ENCODE measurements at places on chromosomes 6 and 20.

- DNase-seq, result no peak
These were observed 19.5 kb downstream of the TMEM151B start for GRCh38 chr6:44289726-44290260.

- no peak for DNase-seq
These were observed 113.0 kb downstream of the GMDS start for GRCh38 chr6:2132416-2132815.

GRCh38 chr6:112268654-112269053 is 14.3 kb upstream of the LAMA4 start:
- no peak for DNase-seq

- DNase-seq, result no peak
These were observed 10.3 kb upstream of the ZNF831 start for GRCh38 chr20:59153355-59153681.

DNA sequence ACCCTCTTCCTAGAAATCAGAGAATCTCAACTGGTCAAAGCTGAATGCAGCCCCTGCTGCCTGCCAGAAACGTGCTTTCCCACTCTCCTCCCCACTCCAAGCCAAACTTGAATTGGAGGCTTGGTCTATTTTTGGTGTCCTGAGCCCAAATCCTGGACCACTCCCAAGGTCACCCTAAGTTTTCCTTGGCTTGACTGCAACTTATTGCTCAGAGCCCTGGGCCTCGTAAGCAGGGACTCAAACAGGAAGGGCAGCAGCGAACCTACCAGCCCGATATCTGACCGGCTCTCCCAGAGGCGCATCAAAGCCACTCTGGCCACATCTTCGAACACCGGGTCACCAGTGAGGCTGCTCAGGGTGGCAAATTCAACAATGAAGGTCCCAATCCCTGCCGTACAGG is 12.7 kb downstream of the EDEM2 start:
- DNase-seq, result no peak

GRCh38 chr6:161265975-161266374 is 7.9 kb downstream of the AGPAT4 start:
- no peak for DNase-seq

- DNase-seq, result peak; percentile 9
These were observed 100.4 kb upstream of the MLN start for GRCh38 chr6:33904050-33904746.

- DNase-seq, result no peak
These were observed 6.1 kb downstream of the MRS2 start for GRCh38 chr6:24408719-24409410.

DNA sequence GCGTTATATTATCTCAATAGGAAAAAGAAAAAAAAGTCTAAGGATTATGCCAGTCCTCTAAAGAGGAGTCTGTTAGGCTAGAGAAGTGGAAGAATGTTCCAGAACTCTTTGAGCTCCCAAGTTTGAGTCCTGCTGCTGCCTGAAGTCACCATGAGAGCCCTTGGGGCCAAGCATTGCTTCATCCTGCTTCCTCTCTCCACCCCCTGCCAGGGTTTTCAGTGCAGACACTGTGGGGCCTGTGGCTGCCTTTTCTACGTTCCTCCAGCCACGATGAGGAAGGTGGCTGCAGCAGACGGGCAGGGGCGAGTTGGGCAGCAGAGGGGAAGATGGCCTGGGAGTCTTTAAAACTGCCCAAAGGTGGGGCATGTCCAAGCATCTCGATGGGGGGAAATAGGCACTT is 214.4 kb upstream of the KCNG1 start:
- DNase-seq, result no peak

DNA sequence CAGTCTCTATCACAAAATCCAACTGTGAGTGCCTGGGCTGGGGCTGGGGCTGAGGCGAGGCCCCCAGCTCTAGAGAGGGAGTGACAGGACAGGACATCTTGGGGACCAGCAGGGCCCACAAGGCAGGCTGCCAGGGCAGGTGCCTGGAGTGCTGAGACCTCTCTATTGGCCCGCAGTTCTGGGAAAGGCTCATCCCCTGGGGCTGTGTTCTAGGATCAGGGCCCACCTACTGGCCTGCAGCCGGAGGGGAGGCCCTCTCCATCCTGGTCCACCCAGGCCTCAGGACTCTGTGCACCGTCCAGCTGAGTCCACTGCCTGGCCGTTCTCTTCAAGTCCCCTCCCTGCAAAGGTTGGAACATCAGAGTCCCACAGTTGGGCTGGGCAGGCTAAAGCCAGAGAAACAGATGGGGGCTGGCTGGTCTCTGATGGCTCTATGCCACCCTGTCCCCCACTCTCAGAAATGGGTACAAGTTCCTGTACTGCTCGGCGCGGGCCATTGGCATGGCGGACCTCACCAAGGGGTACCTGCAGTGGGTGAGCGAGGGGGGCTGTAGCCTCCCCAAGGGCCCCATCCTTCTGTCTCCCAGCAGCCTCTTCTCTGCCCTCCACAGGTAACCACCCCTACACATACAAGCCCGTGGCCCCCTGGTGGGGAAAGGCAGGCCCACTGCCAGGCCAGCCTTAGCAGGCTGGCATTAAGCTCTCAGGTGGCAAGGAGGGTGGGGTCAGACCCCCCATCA is 9.0 kb downstream of the EMILIN3 start:
- DNase-seq, result peak; percentile 31

DNA sequence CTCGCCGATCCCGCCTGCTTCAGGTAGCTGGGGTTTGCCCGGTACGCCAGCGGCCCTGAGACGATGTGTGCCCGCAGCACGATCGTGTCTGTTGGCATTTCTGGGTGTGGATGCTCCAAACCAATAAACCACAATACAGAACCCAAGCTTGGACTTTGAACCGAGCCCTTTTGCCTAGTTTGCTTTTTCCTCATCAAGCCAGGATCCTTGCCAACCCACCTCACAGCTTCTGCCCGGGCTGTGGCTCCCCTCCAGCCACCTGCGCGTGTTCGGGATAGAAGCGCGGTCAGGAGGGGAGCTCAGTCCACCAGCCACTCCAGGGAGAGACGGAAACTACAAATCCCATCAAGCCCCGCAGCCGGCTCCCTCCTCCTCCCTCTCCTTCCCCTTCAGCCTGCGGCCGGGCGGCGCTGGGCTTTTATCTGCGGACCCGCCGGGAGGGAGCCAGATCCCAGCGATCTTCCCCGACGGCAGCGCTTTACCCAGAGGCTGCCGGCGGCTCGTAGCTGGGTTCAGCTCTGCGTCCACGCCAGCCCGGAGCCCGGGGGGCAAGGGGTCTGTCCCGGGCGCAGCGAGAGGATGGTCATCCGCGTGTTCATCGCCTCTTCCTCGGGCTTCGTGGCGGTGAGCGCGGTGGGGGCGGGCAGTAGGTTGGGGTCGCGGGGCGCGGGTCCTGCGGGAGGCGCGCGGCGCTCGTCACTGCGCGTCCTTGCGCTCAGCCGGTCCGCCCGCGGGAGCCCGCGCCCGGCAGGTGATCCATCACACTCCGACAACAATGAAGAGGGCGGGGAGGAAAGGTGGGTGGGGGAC is at the start of gene SH3BGRL2:
Gene SH3BGRL2 (plus strand): TSS at position 447 of the 810 bp plus-strand sequence. CDS start 133 bp downstream, at position 580.
- no peak for DNase-seq
